ENCODE measurements at places on chromosomes 2 and 18.

- DNase-seq, result no peak
These were observed 134.4 kb downstream of the COL4A4 start for GRCh38 chr2:227029426-227030105.

- DNase-seq, result peak; percentile 93
These were observed at the start of gene UBE2F for GRCh38 chr2:237966565-237967462. Gene UBE2F (plus strand): TSS chr2:237967014. CDS start chr2:237973108, 6,094 bp downstream.

GRCh38 chr2:203719456-203720410, 13.3 kb downstream of the CD28 start:
- no peak for DNase-seq

DNA sequence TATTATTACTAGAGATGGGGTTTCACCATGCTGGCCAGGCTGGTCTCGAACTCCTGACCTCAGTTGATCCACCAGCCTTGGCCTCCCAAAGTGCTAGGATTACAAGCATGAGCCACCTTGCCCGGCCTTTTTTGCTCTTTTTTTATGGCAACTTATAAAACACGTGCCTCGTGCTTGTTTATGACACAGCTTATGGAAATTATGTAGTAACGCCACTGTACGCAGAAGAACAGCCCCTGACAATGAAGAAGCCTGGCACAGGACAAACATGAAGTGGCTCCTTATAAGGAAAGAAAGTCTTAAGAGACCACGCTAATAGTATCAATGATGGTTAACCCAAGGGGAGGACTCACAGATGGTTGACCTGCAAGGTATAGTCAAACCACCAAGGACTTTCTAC, 37.2 kb upstream of the RAPH1 start:
- DNase-seq, result no peak

GRCh38 chr2:171794918-171795317, 99.1 kb downstream of the SLC25A12 start:
- DNase-seq, result no peak

DNA sequence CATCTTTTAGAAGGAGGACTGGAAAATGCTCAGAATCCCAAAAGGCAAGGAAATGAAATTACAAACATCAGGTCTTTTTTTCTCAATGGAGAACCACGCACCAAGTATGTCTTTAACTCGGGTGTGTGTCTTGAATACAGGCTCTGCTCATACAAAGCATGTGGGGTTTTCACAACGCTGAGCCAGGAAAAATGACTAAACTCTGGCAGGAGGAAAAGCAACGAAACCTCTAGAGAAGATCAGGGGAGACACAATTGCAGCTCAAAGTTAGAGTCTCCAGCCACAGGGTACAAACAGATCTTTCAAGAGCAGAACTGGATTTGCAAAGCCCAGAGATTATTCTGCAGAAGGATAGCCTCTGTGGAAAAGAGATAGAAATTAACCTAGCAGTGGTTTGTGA, 42.8 kb upstream of the TPO start:
- DNase-seq, result no peak

GRCh38 chr2:123086613-123087385, 938.3 kb upstream of the CNTNAP5 start:
- DNase-seq, result no peak

GRCh38 chr2:75389271-75389670, 171.5 kb downstream of the EVA1A start:
- no peak for DNase-seq

- DNase-seq, result no peak
These were observed 166.5 kb upstream of the SALL3 start for GRCh38 chr18:78813156-78813555.

- DNase-seq, result no peak
These were observed 1383.3 kb upstream of the CDH2 start for GRCh38 chr18:29560270-29560669.

GRCh38 chr2:165687426-165688002, 106.5 kb downstream of the GALNT3 start:
- no peak for DNase-seq

GRCh38 chr2:185857691-185858090, 119.1 kb downstream of the FSIP2 start:
- DNase-seq, result no peak

DNA sequence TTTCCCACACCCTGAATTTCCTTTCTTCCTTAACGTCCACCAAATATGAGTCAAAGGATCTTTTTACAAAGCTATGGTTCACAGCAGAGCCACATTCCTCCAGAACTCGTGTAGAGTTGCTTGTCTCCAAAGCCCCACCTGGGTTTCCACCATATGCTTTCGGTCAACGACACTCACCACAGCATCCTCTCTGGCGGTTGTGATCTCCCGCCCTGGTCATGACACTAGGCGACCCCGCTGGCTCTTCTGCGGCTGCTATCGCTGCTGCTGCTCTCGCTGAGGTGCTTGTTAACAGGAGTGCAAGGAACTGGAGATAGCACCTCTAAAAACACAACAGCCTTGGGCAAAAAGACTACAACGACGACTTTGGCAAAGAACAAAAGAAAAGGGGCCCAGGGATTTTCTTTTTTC, 340 bp downstream of the SLC40A1 start:
- peak; percentile 14 for DNase-seq

Measured in kidney capillary endothelial cell (primary cell).